ENCODE measurements at places on chromosomes 11 and 22. TPM values are rescaled to one million over a fixed set of nuclear protein-coding genes. Genes with fewer than 3 reads are reported as not detected.

Gene OOSP4A
- total RNA-seq, result not detected

Gene MUC6
- not detected for total RNA-seq

DNA sequence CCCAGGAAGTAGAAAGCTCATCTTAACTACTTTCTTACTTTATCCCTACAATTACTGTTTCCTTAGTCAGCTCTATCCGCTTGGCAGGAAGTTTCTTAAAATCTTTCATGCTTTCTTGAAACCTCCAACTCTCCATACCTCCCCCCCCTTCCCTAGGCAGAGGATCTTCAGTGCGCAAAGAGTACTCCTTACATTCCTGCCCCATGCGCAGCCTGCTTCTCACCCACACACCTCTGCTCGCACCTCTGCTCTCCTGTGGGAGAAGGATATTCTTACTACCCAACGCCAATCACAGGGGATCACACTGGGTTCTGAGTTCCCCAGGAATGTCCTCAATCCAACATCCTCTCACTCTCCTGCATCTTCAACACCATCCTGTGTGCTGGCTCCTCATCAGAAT lies 12.3 kb downstream of the TCF20 start:
- DNase-seq, result no peak

DNA sequence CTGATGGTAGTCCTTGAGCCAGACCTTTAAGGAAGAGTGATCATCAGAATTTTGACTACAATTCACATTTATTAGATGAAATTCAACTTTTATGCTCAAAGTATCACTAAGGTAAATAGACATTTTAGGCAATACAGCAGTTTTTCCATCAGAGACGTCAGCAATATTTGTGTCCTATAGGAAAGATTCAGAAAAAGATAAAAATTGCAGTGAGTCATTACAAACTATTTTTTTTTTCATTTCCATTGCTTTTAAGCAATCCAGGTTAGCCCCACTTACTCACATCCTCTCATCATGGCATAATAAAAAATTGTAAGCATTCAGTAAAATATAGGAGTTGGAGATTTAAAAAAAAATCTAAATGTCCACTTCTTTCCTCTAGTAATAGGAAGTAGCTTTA lies 46.9 kb downstream of the MSANTD4 start:
- DNase-seq, result no peak

Gene KRTAP5-8
- total RNA-seq, result not detected

Gene GAL3ST3
- total RNA-seq, result 3.1 TPM

DNA sequence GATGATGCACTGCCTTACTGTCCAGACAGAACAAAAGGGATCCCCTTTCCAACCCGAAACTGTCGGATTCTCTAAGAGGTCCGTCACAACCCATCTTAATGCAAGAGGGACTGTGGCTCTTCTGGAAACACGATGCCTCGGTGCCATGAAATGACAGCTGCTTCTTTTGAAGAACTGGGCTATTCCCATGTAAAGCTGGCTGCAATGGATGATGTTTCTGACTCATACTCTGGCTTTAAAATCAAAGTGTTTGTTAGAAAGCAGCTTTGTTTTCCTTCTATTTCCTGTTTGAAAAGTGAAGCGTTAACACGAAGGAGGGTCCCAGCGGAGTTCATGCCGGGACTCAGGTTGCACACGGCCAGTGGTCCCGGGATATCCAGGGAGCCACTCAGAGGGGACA lies 3.1 kb downstream of the TP53AIP1 start:
- no peak for DNase-seq

Gene ADM2
- 0.13 TPM for total RNA-seq

DNA sequence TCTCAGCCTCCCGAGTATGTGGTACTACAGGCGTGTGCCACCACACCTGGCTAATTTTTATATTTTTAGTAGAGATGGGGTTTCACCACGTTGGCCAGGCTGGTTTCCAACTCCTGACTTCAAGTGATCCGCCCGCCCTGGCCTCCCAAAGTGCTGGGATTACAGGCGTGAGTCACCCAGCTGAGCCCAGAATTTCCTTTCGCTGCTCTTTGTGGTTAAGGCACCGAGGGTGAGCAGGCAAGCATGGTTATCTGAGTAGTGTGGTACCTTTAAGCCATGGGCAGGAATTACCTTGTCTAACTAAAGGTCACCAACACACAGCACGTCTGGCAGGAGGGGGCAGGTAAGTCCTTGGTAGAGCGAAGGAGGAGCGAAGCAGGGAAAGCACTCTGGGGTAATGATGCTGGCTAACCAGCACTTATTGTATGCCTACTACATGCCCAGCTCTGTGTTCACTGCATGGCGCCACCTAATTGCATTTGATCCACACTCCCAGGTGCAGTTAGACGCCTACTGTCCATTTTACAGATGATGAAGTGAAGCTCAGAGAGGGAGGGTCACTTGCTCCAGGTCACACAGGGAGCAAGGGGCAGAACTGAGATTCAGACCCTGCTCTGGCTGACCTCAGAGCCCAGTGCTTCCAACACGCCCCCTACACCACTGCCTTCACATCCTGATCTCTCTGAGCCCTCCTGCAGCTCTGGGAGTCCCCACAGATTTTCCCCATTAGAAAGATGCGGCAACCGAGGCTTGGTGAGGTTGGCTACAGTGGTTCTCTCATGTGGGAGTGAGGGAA lies 45.7 kb downstream of the TRIOBP start:
- no peak for DNase-seq

- peak; percentile 94 for DNase-seq
These were observed 55.3 kb upstream of the GCAT start for GRCh38 chr22:37752189-37753087.

- DNase-seq, result no peak
These were observed 20.5 kb upstream of the AMOTL1 start for GRCh38 chr11:94747601-94748041.

GRCh38 chr11:68963779-68964178 lies 17.0 kb downstream of the MRGPRD start:
- peak; percentile 73 for DNase-seq

Gene LGALS12
- 0.83 TPM for total RNA-seq

DNA sequence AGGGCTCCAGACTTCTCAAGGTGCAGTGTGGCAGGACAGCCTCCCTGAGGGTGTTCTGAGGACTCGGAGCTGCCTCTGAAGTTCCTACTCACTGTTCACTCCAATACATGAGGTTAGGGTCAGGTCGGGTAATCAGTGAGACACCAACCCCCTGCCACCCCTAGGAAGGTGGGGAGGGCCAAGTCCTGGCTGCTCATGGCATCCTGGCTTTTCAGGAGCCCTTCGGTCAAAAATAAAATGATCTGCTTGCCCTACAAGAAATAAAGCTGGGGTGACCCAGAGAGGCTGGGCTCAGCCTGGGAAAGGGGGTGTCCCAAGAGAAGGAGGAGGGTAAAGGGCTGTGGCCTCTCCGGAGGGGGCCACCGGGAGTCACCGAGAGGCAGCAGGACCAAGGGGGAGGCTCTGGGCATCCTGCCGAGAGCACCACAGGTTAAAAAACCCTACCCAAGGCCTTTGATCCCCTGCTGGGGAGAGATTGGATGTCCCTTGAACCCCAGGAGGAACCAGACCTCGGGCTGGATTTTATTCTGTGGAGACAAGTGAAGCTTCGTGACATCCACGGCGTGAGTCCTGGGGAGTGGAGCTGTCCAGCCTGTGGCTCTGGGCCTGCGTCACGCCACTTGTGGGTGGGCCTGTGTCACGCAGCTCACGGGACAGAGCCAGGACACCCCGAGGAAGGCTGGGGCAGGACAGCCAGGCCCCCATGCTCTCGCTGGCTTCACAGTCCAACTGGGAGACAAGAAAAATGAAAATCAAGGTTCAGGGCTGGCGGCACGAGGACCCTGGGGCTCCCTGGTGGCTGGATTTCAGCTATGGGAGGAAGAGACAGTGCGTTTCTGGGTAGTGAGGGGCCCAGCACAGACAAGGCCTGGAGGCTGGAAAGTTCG lies 102.2 kb upstream of the FGF3 start:
- DNase-seq, result peak; percentile 71

Gene GAS2L1
- total RNA-seq, result 13.0 TPM

- DNase-seq, result no peak
These were observed 44.0 kb upstream of the KLHL35 start for GRCh38 chr11:75476739-75477613.

GRCh38 chr11:126113515-126113957 lies 50.9 kb upstream of the CDON start:
- DNase-seq, result peak; percentile 91

DNA sequence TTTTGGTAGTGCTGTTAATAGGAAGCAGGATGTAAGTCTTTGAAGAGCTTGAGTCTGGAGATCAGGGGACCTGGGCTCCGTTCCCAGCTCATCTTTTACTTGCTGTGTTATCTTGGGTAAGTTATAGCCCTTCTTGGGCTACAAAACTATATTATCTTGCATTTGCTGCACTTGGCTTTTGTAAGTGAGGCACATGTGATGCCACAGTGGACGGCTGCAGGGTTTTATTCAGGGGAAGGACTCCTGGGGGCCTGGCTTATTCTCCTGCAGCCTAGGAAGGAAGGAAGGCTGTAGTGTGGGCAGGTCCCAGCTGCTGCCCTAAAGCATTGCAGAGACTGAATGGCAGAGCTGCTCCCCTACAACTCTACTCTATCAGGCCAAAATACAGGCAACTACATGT lies 6.4 kb downstream of the CD82 start:
- no peak for DNase-seq

DNA sequence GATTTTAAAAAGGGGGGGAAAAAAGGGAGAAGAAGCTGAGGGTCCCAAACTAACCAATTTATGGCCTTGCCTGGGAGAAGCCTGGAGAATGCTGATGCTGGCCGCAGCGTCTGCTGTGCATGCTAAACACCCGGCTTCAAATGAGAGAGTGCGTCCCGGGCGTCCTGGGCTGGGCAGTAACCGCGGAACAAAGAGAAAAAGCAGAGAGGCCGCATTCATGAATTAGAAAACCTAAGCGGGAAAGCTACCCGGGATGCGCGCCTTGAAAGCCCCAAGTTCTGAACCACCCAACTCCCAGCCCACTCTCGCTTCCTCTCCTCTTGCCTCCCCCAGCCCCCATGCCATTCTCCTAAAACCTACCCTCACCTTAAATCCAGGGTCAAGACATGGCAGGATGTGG lies 6.5 kb downstream of the MN1 start:
- DNase-seq, result no peak

Gene LDHAL6A
- not detected for total RNA-seq

Gene DEUP1
- total RNA-seq, result not detected

- DNase-seq, result no peak
These were observed at the start of gene GPR83 for GRCh38 chr11:94400839-94401772. Gene GPR83, minus strand, starts transcription at chr11:94401419. Its CDS starts 172 bp downstream, at chr11:94401247.

- no peak for DNase-seq
These were observed 133.7 kb downstream of the RCN1 start for GRCh38 chr11:32224580-32224979.

Gene GRIK4
- total RNA-seq, result 0.40 TPM

DNA sequence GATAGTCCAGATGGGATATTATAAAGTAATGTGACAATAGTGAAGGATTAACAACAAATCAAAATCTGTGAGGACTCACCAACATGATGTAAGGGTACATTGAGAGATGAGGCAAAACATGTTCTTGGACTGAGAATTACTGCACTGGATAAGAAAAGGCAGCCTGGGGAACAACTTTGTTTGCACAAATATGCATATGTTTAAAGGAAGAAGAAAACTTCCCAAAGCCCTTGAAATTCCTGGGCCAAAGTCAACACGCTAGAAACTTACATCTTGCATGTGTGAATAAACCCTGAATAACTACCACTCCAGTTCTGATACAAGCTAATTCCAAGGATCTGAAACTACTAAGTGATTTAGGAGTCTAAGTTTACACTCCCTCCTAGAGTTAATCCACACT lies 1.1 kb downstream of the OR52A5 start:
- DNase-seq, result no peak

DNA sequence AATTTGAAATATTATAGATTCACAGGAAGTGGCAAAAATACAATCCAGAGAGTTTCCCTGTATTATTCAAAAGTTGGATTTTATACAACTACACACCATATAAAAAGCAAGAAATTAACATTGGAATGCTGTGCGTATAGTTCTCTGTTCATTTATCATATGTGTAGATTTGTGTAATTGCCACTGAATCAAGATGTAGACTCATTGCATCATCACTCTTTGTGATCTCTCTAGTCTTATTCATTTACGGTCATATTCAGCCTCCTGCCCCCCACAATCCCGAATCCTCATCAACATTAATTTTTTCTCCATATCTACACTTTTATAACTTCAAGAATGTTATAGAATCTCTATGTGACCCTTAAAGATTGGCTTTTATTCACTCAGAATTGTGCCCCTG lies 390.6 kb upstream of the B3GAT1 start:
- DNase-seq, result no peak

Gene RPS3
- total RNA-seq, result 717 TPM

- DNase-seq, result no peak
These were observed 78.3 kb downstream of the LARGE1 start for GRCh38 chr22:33842006-33842354.

- no peak for DNase-seq
These were observed 23.0 kb upstream of the TRAF6 start for GRCh38 chr11:36532941-36533601.

DNA sequence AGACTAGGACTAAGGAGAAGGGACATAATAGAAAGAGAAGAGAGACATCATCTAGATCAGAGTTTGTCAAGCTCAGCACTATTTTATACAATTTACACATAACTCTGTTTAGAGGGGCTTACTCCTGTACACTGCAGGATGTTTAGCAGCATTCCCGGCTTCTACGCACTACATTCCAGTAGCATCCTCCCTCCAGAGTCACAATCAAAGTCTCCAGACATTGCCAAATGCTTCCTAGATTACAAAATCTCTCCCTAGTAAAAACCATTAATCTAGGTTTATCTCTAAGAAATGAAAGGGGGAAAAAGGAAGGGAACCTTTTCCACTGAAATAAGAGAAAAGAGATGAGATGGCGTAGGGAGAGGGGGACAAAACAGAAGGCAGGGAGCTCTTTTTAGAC lies 4.0 kb downstream of the USP28 start:
- no peak for DNase-seq

- DNase-seq, result no peak
These were observed 23.6 kb upstream of the MYOD1 start for GRCh38 chr11:17695454-17696441.

Gene ANO9
- 0.38 TPM for total RNA-seq

DNA sequence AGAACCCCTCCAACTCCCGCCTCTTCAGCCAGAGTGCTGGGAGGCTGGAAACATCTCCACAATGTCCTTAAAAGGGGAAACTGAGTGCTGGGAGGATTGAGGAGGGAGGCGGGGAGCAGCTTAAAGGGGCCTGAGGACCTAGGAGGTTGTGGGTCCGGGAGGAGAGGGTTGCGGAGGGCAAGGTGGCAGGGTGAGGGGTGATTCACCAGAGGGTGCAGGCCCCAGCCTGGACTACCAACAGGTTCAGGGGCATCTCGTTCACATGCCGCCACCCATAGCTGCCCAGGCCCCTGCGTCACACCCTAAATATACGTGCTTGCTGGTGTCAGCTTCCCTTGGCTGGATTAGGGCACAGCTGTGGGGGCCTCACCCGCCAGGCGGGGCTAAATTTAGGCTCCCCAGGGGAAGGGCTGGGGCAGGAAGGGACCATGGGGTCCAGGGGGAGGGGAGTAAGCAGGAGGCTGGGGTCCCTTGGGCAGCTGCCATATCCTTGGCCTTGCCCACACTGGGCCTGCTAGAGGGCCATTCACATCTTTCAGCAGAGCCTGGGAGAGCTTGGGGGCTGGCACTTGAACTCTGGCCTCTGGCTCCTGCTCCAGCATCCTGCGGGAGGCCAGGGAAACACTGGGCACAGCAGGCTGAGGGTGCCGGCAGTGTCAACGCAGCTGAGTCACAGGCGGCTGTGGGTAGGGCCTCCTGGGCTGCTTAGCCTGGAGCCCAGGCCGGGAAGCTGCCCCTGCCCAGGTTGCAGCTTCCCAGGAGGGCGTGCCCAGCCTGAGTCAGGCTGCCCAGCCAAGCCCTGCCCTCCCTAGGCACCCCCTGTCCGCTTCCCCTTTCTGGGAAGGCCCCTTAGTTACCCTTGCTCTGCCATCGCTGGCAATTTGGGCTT lies 1.3 kb downstream of the EHBP1L1 start:
- peak; percentile 92 for DNase-seq
